Muscle of back (tissue), 13 donors: ENCODE measurements at places on chromosomes 13 and 19. TPM values are rescaled to one million over a fixed set of nuclear protein-coding genes. Genes with fewer than 3 reads are reported as not detected.
A peak's percentile ranks its signal among the peaks of the same experiment; 100 is the strongest.

- peak; percentile 93 for DNase-seq
These were observed 25.0 kb downstream of the TSSK6 start for GRCh38 chr19:19490214-19490968.

- peak; percentile 50 for DNase-seq
These were observed 10.0 kb downstream of the GTPBP3 start for GRCh38 chr19:17347361-17347760.

GRCh38 chr13:43304945-43305344, 281.6 kb downstream of the DNAJC15 start:
- no peak for DNase-seq

DNA sequence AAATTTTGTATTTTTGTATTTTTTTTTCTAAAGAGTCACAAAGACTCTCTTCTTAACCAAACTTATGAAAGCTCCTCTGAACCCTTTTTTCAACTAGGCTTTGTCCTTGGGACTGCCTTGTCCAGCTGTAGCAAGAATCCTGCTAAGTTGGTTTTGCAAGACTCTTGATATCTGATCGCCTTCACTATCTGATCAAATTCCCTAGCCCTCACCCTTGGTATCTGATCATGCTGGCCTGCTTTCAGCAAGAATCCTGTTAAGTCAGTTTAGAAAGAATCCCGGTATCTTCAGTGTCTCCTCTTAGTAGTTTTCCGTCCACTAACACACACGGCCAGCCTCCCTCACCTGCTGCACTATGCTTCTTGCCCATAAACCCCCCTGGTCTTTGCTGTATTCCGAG, 1.9 kb upstream of the SIGLEC5 start:
- no peak for DNase-seq

- DNase-seq: no peak
These were observed 15.9 kb downstream of the ZDHHC20 start for GRCh38 chr13:21443171-21443570.

DNA sequence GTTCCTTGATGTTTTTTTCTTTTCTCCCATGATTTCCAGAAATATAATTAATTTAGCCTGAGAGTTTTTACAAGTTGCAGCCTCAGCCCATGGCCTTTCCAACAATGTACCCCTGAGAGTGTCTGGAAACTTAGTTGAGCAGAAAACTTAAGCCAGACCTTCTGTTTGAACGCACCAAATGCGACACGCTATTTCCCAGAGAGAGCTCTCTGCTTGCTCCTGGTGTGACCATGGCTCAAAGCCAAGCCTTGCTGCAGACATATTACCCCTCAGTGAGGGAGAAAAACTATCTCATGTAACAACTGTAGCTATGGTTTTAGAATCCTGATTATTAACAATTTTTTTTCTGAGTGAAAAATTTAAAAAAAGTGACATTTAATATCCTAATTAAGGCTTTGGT, 1204.5 kb upstream of the SLC10A2 start:
- DNase-seq: peak; percentile 9

- no peak for DNase-seq
These were observed 44.7 kb downstream of the EFNB2 start for GRCh38 chr13:106490569-106491321.

DNA sequence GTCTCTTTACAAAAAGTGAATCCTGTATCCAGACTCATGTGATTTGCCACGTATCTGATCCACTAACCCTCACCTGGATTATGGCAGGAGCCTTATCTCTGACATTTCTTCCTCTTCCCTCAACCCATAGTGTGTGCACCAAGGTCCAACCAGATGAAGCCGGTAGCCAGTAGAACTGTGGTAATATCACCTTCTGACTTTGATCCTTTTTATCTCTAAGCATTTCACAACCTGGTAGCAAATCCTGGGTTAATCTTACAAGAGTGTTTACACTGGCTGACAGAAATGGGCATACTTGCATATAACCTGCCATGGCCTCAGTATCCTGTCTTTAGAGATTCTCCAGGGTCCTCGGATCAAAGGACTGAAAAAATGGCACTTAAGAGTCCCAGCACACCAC, 1.9 kb downstream of the ZNF417 start:
- no peak for DNase-seq

DNA sequence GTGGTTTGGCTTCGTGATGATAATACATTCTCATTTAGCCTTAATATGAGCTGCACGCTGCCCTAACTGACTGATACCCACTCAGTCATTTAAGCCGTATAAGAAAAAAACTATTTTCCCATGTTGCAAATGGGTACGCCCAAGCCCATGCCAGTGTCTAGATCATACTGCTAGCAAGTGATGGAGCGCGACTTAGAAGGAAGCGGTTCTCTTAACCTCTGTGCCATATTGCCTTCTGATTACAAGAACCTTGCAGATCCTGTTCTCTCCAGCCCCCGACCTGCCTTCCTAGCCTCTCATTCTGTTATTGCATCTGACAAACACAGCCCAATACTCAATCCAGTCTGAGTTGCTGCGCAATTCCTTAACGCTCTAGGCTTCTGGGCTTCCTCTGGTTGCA, 603 bp downstream of the GPALPP1 start:
- no peak for DNase-seq

GRCh38 chr19:4362101-4362828, 18.9 kb downstream of the MPND start:
- DNase-seq: no peak

GRCh38 chr19:15837221-15837731, 21.8 kb upstream of the OR10H1 start:
- no peak for DNase-seq

DNA sequence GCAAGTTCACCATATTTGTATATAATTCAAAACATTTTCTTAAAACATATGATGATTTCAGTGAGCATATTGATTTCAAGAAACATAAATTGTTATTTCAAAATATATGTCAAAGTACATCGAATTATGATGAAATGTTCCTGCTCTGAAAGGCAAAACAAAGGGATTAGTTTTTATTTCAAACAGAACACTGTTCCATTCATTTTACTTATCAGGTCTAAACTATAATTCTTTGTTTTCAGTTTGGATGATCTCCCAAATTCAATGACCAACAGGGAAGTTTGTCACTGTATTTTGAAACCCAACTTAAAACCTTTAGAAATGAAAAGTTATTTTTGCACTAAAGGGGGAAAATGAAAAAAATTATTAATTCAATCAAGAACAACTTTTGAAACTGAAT, 610.2 kb downstream of the SLITRK1 start:
- DNase-seq: no peak

Gene IL17D
- 21.9 TPM for polyA plus RNA-seq

Gene AP1M1
- 49.9 TPM for polyA plus RNA-seq

Gene ZNF541
- polyA plus RNA-seq: not detected

Gene VMAC
- 2.8 TPM for polyA plus RNA-seq

Gene TBXA2R
- 1.5 TPM for polyA plus RNA-seq
